NCI-H187 (cell line): ENCODE measurements at places on chromosomes 12 and 14.

GRCh38 chr12:80205960-80206359 lies 106.6 kb downstream of the OTOGL start:
- DNase-seq = no peak

- peak; percentile 52 for DNase-seq
Observed at GRCh38 chr14:51860825-51861499, 550 bp downstream of the GNG2 start.

DNA sequence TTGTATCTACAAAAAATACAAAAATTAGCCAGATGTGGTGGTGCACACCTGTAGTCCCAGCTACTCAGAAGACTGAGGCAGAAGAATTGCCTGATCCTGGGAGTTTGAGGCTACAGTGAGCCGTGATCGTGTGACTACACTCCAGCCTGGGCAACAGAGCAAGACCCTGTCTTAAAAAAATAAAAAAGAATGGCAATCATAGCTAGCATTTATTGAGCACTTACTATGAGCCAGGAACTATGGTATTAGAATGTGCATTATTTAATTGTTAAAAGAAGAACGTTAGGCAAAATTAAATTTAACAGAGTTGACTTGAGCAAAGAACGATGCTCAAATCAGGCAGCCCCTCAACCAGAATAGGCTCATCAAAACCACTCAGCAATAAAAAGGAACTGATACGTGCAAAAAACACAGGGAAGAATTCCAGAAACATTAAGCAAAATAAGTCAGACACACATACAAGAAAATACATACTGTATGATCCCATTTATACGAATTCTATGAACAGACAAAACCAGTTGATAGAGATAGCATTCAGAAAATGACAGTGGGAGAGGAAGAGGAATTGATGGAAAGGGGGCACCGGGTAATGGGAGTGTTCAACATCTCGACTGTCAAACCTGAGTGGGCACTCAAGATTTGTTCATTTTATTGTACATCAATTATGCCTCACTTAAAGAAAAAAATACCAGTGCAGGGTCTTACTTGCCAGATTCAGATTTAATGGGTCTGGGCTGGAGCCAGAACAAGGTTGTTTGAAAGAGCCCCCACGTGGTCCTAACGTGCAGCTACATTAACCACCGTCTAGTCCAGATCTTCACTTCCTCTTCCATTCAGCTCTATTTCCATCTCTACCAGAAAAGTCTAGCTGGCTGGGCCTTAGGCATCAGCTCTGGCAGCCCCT lies 8.0 kb downstream of the SCNN1A start:
- DNase-seq = no peak

DNA sequence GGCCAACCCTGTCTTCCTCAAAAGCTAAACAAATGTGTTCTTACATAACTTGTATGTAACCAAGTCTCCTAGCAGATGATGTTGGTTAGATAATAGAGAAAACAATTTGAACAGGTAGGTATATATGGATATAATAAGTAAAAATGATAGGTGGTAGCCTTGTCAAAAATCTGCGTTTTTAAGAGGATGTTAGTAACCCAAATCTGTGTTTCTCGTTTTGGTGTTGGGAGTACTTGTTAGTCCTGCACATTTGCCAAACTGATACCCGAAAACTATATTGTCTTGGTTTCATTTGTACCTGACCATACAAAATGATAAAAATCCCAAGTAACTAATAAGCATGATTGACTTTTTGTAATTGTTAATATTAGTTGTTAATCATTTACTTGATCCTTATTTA lies 8.1 kb downstream of the SRSF5 start:
- DNase-seq = no peak

GRCh38 chr12:18139989-18140596 lies 50.1 kb upstream of the RERGL start:
- DNase-seq = no peak

- DNase-seq = peak; percentile 98
Observed at GRCh38 chr12:103965590-103966504, at the start of gene TDG. TDG (plus strand) TSS chr12:103965872; CDS start chr12:103966038, 166 bp downstream.

GRCh38 chr12:49885118-49885517 lies 18.6 kb downstream of the FAIM2 start:
- no peak for DNase-seq

GRCh38 chr14:105888151-105888550 lies 361.8 kb downstream of the TMEM121 start:
- no peak for DNase-seq
